ELF-1 (cell line): ENCODE measurements at places on chromosomes 11 and 22.

GRCh38 chr11:79346021-79346420 lies 94.8 kb downstream of the TENM4 start:
- no peak for DNase-seq

DNA sequence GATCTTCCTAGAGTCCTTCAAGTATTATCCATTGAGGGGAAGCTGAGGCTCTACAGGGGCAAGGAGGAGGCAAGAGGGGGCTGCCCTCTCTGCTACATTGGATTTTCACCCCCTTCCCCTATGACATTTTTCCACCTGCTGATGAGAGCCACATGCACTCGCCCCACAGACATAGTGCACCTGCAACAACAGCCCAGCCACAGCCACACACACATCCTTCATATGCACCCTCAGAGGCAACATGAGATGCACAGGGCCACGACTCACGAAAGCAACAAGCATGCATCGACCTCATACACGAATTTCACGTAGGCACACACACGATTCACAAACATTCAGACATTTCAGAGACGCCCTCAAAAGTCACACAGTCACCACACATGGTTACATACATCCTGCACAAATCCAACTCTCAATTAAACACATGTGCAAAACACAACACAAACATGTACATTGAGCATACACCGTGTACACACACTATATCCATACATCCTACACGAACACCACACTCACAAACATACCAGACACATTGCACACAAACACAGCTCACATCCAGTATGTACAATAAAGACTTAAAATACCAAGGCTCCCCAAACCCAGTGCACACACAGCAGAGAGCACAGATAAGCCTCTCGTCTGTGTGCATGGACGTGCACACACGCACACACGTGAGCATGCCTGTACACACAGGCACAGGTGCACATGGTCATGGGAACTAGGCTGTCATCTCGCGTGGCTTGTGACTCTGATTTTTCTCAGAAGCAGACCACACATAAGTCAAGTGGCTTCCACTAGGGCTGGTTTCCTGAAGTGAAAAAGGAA lies 6.3 kb upstream of the LRRC32 start:
- no peak for DNase-seq

GRCh38 chr11:73034777-73035176 lies 107.3 kb downstream of the FCHSD2 start:
- DNase-seq: no peak

- DNase-seq: no peak
Measured at GRCh38 chr11:131723088-131723487, 352.7 kb downstream of the NTM start.

- no peak for DNase-seq
Measured at GRCh38 chr22:49659924-49660315, 167.8 kb downstream of the BRD1 start.

GRCh38 chr11:101914341-101914737 lies 471 bp upstream of the CEP126 start:
- no peak for DNase-seq

DNA sequence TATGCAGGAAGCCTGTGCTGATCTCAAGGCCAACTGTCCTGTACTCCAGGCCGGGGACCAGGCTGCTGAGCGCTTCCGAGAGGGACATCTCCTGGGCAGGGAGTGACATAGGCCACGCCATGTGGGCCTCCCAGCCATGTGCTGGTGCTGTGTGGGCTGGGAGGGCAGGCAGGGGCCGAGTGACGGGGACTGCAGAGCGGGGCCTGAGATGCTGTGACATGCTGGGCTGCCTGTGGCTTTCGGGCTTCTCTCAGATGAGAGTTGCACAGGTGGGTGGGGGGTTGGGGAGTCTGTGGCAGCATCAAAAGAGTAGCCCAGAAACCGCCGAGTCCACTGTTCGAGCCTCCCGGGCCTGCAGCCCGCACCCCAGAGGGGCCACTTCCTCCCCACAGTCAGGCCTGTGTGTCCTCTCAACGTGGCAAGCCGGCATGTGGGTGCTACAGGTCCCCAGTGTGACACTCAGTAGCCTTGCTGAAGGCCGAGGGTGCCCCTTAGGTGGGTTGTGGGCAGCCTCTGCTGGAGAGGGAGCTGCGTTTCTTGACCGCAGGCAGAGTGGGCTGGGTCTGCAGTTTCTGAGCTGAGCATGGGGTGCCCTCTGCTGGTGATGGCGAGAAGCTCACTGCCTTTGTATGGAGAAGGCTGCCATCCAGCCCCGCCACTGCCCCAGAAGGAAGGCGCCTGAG lies 101.2 kb downstream of the BCR start:
- DNase-seq: peak; percentile 92

- DNase-seq: peak; percentile 22
Measured at GRCh38 chr11:133957900-133958299, 1.1 kb upstream of the IGSF9B start.

DNA sequence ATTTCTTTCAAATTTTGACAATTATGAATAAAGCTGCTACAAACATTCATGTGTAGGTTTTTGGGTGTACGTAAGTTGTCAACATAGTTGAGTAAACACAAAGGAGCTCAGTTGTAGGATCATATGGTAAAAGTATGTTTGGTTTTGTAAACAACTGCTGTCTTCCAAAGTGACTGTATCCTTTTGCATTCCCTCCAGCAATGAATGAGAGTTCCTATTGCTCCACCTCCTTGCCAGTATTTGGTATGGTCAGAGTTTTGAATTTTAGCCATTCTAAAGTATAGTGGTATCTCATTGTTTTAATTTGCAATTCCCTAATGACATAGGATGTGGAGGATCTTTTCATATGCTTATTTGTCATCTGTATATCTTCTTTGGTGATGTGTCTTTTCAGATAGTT lies 28.0 kb upstream of the PHOX2A start:
- DNase-seq: no peak

DNA sequence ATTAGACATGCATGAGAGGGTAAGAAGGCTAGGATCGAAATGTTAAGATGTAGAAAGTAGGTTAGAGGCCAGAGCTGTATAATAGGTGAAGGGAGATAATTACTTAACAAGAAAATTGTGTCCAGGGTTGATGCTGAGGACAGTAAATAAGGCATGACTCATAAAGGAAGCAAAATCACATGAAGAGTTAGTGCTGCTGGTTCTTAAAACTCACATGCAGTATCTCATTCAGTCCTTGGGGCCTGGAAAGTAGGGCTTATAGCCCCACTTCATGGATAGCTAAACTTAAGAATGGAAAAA lies 130.2 kb downstream of the NCAM1 start:
- no peak for DNase-seq

DNA sequence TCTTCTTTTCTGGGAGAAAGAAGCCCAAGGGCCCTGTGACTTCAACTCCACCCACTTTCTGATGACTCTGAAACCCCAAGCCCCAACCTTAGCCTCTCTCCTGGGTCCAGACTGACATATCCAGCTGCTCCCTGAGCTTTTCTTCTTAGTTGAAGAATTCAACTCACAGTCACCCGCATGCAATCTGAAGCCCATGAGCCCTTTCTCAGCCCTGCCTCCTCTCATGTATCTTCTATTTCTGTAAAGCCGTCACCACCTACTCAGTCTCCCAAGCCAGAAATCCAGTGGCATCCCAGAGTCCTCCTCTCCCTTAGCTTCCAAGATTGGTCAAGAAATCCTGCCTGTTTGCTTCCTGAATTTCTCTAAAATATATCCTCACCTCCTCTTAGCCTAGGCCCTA lies 7.1 kb upstream of the TMA7B start:
- no peak for DNase-seq

DNA sequence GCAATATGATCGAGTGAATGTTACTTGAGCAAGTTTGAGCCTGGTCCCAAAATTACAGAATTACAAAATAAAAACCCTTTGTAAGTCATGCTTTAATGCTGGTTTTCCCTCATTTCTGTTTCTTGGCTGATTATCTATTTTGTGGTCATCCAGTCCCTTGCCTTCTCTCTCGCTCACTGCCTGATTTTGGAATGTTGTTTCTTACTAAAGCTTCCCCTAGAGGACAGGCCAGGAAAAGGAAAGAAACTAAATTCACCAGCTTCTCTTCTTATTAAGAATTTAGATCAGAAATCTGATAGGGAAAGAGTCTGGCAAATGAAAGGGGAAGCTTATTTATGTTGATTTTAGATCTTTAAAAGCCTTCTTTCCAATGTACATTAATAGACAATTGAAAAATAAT lies 16.6 kb upstream of the BDNF start:
- DNase-seq: no peak

DNA sequence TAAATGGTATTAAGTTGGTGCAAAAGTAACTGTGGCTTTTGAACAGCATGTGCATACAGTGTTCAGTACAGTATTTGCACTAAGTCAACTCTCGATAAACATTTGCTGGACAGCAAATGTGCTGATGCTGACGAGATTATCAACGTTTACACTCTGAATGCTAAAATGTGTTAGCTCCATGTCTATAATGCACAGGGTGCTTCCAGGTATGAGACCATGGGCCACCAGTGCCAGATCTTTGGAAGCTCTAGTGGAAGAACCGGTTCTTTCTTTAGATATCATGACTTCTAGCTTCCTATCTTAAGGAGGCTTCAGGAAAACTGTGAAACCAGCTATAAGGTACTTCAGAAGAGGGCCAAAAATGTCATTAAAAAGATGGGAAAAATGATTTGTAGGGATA lies 17.2 kb downstream of the SNX19 start:
- no peak for DNase-seq

DNA sequence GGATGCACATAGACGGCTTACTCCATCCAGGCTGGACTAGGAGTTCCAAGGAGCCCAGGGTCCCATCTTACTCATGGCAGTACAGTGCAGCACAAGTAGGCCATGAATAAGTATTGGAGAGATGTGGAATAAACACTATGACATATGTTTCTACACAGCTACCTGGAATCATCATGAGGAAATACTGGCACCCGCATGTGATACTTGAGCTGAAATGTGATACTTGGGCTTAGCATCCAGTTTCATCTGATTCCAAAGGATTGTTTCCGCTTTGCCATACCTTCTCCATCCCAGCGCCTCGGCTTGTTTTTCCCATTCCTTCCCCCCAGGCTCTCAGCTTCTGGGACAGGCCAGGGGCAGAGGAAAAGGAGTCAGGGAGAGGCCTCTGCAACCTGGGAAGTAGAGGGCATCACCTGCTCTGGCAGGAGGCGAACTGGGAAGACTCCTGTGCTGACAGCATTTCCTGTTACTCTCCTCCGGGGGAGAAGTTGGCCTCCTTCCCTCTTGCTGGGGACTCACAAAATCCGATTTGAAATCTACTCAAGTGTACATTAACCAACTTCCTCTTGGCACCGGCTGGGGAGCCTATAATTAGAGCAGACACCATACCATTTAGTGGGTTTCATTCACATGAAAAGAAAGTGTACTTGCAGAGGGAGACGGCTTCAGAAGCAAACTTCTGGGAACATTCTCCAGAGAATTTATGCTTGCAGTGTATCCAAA lies 187.8 kb downstream of the MIAT start:
- DNase-seq: no peak
